SHP77 treated with DMSO at 0.1 percent for 48 hours (cell line): ENCODE measurements at places on chromosomes 6 and 20.

GRCh38 chr20:44145131-44145775 lies 41.7 kb downstream of the JPH2 start:
- no peak for DNase-seq

GRCh38 chr6:108781419-108782100 lies 66.7 kb upstream of the ARMC2 start:
- DNase-seq = no peak

GRCh38 chr6:5275497-5275896 lies 14.2 kb downstream of the FARS2 start:
- DNase-seq = no peak

GRCh38 chr20:55641497-55641896 lies 363.8 kb downstream of the CBLN4 start:
- DNase-seq = no peak

DNA sequence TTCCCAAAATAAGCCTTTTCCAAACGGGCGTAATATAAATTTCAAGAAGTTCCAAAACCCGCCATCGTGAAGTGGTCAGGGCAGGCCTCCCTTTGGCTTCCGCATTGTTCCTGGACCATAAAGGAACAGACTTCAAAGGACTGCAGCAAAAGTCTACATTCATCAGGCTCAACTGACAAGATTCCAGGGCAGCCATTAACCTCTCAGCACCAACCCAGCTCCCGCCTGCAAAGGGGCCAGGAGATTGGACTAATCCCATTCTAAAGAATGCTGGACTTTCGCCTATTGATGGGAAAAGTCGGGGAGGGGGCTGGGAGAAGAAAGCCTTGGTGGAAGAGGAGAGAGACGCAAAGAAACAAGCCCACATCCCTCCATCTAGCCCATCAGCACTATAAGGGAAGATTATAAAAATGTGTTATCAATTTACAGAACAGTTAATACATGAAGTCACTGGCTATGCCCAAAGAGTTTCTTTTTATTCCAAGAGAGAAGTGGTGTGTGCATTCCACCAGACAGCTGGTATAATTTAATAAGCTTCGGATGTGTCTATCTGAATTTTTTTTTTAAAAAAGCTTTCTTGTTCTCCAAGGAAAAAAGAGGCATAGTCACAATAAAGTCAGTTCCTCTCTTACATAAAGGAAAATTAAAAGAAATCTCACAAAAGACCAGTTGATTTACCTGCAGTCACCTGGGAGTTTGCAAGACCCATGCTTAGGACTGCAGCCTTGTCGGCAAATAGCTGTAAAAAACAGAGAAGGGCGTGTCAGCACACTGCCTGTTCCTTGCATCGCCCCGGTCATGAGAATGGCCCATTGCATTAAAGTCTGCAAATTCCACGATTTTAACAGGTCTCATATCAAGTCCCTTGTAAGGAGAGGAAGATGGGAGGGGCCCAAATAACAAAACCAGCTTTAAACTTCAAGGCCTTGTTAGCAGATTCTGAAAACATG lies 17.8 kb downstream of the JAG1 start:
- no peak for DNase-seq

DNA sequence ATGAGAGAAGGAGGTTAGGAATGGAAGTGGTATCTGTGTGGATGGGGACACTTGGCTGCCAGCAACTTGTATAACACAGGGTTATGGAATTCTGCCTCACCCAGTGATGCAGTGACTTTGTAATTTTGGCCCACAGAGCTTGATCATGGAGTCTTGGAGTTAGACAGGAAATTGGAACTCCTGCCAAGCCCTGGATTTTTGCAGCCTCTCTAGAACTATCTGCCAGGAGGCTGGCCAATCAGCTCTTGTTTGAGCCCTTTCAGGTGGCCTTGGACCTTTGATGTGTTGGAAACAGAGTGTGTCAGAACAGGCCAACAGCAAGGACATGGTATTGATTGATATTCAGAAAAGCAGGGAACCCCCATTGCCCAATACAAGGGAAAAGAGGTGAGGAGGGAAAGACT lies 157.7 kb upstream of the GGTLC1 start:
- DNase-seq = no peak

GRCh38 chr20:37931153-37931922 lies 28.4 kb downstream of the VSTM2L start:
- DNase-seq = no peak

DNA sequence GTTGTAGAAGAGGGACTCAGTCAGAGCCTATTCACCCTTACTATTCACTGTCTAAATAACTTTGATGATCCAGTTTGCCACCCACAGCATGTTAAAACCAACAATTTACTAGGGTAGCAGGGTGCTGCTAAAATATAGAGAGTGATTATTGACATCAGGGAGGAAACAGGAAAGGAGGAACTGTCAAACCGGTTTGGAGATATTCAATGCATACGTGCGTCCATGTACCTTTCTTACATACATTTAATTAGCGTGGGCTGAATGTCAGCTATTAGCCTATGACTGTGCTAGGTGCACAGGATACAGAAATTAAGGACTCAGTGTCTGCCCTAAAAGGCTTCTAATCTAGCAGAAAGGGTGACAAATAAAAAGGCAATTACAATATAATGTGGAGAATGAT lies 57.2 kb downstream of the IL20RA start:
- no peak for DNase-seq

GRCh38 chr6:34065466-34066217 lies 80.2 kb downstream of the GRM4 start:
- no peak for DNase-seq

GRCh38 chr6:104537180-104537579 lies 322.5 kb downstream of the HACE1 start:
- DNase-seq = no peak

DNA sequence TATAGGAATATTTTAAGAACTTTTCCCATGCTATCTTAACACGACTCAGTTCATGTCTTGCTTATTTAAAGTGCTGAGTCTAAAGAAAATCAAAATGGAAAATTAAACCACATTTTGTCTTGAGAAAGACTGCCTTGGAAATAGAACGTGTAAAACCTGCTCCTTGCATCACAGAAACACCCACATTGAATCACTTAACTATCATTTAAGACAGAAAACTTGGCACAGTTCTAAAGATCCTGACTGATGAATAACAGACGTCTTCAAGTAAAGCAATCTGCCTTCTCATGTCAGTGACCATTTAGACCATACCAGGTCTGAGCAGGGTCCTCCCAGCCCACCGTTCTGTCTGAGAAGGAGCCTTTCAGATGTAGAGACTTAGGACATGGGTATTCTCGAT lies 7.4 kb downstream of the PERP start:
- DNase-seq = no peak

GRCh38 chr6:106090001-106090400 lies 3.9 kb downstream of the PRDM1 start:
- no peak for DNase-seq

DNA sequence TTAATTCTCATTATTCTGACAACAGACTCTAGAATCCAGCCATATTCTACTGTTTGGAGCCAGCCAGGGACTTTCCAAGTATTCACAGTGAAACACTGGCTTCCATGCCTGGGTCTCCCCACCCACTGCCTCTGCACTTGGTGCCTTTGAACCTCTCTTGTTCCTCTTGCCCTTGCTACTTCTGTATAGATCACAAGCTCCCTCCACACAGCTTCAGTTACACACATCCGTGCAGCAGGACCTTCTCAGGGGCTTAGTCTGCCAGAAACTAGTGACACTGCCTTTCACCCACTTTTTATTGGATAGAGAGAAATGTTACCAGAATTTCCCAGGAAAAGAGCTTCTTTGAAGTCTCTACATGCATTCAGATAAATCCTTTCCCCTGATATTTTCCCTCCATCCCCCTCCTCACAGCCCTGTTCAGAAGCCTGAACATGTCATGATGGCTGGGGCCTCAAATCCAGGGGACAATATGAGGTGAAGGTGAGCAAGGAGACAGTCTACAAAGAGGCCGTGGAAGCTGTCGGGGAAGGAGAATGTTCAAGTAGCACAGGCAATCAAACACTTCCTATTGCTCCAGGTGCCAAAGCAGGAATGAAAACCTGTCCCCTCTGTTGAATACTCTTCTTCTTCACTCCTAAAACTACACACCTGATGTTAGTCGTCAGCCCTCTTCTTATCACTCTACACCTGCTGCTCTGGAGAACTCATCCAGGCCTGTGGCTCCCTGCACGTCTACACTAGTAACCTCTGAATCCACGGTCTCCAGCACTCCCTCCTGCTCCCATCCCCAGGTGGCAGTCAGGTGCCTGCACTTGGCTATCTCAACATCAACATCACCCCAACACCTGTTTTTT lies 20.2 kb upstream of the HLA-DOA start:
- DNase-seq = no peak

DNA sequence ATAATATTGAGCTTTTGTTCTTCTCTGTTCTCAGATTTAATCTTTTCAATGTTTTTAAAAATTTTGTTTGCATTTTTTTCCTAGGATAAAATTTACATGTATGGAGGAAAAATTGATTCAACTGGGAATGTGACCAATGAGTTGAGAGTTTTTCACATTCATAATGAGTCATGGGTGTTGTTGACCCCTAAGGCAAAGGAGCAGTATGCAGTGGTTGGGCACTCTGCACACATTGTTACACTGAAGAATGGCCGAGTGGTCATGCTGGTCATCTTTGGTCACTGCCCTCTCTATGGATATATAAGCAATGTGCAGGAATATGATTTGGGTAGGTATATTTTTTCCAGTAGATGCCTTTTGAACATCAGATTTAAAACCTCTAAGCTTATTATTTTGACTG lies 89.8 kb downstream of the ATRN start:
- DNase-seq = no peak

GRCh38 chr20:845941-846893 lies 12.7 kb downstream of the FAM110A start:
- no peak for DNase-seq

GRCh38 chr20:51979226-51979625 lies 176.9 kb upstream of the SALL4 start:
- DNase-seq = no peak

DNA sequence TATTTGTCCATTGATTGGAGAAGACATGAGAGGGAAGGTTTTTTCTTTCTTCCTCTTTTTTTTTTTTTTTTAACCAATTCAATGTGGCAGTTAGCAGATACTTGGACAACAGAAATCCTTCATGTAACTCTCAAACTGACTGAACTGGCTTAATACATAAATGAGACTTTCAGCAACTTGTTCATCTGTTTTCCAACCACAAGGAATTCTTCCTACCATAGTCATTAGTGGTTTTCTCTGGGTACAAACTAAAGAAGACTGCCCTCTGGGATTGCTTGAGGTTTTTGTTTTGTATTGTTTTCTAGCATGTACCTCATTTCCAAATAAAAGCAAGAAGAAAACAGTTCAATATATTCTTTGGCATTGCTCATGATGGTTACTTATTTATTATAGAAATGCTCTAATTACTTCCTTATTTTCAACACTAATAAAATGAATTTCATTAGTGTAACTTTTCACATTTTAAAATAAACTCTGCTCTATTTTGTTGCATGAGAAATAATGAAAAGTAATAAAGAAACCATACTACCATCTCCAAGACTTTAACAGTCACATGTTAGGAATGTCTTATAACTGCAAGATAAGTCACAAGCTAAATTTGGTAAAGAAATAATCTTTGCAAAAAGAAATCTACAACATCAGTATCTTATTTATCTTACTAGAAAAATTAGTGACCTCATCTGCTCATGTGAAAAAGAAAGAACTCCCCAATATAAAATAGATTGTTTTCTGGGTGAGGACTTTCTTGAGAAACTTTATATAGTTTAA lies 52.0 kb downstream of the ME1 start:
- DNase-seq = no peak

GRCh38 chr6:87287251-87287650 lies 35.1 kb upstream of the SMIM8 start:
- DNase-seq = no peak

DNA sequence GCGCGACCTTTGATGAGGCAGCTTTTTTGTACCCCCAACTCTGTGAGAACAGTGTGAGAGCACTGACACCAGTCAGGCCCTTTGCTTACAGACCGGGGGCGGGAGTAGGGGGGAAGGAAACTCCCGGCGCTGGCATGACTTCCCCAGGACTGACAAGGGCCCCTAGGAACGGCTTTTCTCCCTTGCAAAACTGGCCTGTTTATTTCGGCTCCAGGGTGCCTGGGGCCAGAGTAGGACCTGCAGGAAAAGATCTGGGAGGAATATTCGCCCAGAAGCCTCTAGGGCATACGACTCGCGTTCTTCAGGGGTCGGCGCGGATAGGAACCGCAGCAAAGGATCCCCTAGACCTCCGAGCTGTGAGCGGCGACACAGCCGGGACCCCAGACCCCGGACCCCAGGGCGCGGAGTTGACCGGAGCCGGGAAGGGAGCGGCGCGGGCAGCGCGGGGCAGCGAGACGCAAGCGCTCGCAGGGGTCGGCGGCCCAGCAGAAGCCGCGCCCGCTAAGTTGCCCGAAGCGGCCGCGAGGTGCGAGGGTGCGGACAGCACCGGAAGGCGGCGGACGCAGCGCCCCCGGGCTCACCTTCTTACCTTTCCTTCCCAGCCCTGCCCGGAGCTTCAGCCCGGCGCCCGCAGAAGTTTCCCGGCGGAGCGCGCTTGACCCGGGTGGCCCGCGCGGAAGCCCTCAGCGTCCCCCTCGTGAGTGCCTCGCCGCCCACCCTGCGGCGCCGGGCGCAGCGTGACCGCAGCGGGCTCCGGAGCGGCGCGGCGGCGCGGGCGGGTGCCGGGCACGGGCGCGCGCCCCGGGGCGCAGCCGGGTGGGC lies at the start of gene POPDC3:
TSS of gene POPDC3 (minus strand) at position 771 of the 822 bp plus-strand sequence. CDS start 18,105 bp downstream, outside the sequence.
- no peak for DNase-seq

- DNase-seq = no peak
These were observed 249.4 kb downstream of the ATXN1 start for GRCh38 chr6:16511723-16512489.

GRCh38 chr6:111845441-111845871 lies 27.8 kb downstream of the FYN start:
- no peak for DNase-seq

DNA sequence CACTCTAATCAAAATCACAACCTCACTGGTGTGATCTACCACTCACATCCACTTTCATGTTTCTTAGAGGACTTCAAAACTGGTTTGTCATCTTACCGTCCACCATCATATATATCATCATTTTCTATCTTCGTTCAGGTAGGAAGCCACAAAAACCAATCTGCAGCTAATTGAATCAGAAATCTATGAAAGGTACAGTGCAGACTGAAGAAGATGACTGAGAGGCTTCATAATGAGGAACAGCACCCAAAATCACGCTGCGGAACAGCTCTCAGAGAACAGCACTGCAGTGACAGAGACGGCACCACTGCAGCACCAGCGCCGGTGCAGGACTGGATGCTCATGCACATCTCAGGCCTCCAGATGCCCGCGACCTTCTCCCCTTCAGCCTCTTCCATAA lies 13.0 kb downstream of the GMDS start:
- DNase-seq = no peak

- DNase-seq = no peak
These were observed 60.9 kb downstream of the PGM3 start for GRCh38 chr6:83132121-83132520.

DNA sequence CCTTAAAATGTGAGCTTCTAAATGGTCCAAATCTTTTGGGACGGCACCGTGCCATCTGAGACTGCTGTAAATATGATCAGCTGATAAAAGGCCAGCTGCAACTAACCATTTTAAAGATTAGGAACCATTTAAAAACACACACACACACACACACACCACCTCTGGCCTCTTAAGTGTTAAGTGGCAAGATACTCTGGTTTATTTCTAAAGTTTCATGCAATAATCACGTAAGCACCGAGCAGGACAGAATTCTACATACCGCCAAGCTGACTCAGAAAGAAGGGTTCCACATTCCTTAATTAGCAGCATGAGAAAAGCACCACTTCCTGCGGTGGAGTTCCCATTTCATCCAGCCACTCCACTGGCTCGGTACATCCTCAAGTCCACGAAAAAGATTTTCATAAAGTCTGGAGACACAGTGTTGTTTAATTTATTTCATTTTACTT lies 17.8 kb upstream of the ZNF217 start:
- no peak for DNase-seq

GRCh38 chr6:136921381-136921935 lies 643 bp upstream of the SLC35D3 start:
- no peak for DNase-seq
